CD8-positive, alpha-beta T cell (primary cell): ENCODE measurements at places on chromosomes 13 and 19. TPM values are rescaled to one million over a fixed set of nuclear protein-coding genes. Genes with fewer than 3 reads are reported as not detected.

- no peak for DNase-seq
Observed at GRCh38 chr19:33910922-33911321, 114.3 kb downstream of the KCTD15 start.

- no peak for DNase-seq
Observed at GRCh38 chr19:33797802-33798671, 1.4 kb downstream of the KCTD15 start.

The FAM124A gene
- 0.11 TPM for total RNA-seq

The FARP1 gene
- 0.30 TPM for total RNA-seq

The GSX1 gene
- total RNA-seq: not detected

The SKA3 gene
- total RNA-seq: 0.36 TPM

The CLEC17A gene
- total RNA-seq: 0.35 TPM
